Aorta (tissue), 5 donors: ENCODE measurements at places on chromosomes 16 and 17. TPM values are rescaled to one million over a fixed set of nuclear protein-coding genes. Genes with fewer than 3 reads are reported as not detected.

Gene PPP1R27
- not detected for polyA plus RNA-seq

Gene CSNK1D
- polyA plus RNA-seq, result 73.4 TPM

Gene ITGA2B
- 0.38 TPM for polyA plus RNA-seq

Gene KCNH4
- polyA plus RNA-seq, result not detected

Gene BHLHA9
- not detected for polyA plus RNA-seq

- no peak for DNase-seq
These were observed 55.6 kb upstream of the LRRC37A3 start for GRCh38 chr17:64974750-64975317.

GRCh38 chr17:1212946-1213345 is 33.2 kb upstream of the ABR start:
- DNase-seq, result no peak

DNA sequence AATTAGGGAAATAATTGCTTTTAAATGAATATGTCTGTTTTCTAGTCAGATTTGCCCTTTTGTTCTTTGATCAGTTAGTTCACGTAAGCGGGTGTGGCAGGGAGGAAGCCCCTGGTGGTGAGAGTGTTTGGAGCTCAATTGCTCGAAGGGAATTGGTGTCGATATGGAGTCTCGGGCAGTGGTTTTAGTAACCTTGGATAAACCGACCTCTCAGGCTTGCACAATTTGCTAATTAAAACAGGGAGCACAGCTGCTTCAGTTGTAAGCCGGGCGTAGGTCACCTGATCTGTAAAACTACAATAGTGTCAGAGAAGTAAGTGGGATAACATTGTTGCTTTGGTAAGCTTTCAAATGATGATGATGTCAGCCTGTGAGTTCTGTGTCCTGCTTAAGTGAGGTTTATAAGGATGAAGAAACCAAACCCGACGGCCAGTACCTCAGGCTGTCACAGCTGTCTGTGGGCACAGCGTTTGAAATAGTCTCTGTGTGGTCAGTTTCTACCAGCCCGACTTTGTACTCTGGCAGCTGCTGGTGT is 2.9 kb downstream of the ZNF750 start:
- DNase-seq, result no peak

GRCh38 chr16:1666316-1666715 is 11.8 kb upstream of the JPT2 start:
- DNase-seq, result no peak

- peak; percentile 89 for DNase-seq
These were observed 31.4 kb upstream of the CDC42EP4 start for GRCh38 chr17:73343168-73343634.

GRCh38 chr16:48611329-48612137 is 1.6 kb upstream of the N4BP1 start:
- no peak for DNase-seq

GRCh38 chr16:73190256-73190655 is 142.3 kb upstream of the ZFHX3 start:
- no peak for DNase-seq

- DNase-seq, result no peak
These were observed 2.3 kb downstream of the CASKIN2 start for GRCh38 chr17:75512926-75513640.

DNA sequence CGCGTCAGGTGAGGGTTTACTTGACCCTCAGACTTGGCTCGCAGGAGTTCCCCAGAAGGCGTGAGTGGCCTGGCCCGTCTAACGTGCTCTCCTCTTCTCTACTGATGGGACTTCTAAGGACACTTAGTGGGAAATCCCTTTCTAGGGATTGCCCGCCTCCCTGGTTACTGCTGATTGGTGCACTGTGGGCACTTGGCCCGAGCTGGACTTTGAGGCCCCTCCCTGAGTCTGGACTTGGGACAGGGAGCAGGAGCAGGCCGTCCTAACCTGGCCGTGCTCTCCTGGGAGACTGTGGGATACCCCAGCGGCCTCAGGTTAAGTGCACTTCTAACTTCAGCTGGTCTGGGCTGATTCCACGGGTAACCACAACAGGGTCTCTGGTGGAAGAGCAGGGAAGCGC is 14.7 kb downstream of the IFT140 start:
- no peak for DNase-seq

DNA sequence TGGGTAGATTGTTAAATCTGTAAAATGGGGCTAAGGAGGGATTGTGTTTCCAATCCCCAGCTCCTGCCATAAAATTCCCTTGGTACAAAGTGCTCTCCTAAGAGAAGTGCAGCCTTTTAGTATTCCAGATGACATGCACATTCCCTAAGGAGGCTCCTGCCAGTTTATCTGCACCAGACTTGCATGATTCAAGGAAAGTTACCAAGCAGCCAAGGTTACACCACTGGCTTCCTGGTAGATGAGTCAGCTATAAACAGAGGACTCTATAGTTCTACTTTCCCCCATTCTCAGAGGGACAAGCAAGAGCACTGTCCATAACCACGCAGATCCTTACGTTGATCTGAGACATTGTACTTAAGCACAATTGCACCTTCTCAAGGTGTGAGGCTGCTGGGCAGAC is 1.9 kb downstream of the CALB2 start:
- DNase-seq, result no peak

DNA sequence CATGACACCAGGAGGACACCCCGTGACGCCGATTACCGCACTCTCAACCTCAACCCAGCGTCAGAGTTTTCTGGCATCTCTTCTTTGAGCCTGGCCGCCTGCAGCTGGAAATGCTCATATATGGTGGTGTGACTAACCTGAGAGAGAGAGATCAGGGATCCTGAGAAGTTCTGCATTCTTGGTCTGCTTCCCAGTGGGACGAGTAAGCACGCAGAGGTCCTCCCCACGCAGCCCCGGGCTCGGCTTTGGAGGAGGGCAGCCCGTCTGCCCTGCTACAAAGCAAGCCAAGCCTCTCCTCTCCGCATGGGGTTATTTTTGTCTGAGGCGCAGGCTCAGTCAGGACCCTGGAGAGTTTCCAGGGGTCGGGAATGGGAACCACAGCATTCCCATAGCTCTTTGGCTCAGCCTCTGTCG is 16.5 kb downstream of the CRISPLD2 start:
- DNase-seq, result peak; percentile 93

DNA sequence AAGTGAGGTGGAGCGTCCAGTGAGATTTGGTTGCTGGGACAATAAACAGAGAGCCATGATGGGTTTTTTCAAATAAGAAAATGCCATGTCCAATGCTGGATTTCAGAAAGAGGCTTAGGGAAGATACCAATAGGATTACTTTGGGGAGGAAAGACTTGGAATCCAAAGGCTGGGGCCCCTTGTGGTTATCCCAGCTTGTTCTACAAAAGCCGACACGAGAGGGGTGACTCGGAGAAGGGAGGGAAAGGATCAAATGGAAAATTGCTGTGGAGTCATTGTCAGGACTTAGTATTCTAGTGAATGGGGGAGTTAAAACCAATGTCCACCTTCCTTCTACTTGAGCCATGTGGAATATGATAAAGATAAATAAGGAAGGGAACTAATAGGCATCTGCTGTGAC is 305.5 kb downstream of the SOX9 start:
- DNase-seq, result no peak

DNA sequence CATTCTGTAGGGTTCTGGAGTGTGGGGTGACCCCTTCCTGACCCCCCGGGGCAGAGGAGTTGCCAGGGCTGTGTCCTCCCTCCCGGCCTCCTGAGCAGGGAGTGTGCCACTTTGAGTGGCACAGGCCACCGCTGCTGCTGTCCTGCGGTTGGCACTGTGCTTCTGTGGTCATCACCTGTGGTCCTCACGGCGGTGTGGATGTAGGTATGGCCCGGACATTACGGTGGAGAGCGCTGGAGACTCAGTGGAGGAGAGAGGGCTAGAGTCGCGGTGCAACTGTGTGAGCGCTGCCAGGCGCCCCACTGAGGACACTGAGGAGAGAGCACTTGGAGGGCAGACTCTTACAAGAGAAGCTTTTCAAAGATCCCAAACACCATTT is 39.1 kb downstream of the PGS1 start:
- DNase-seq, result no peak

DNA sequence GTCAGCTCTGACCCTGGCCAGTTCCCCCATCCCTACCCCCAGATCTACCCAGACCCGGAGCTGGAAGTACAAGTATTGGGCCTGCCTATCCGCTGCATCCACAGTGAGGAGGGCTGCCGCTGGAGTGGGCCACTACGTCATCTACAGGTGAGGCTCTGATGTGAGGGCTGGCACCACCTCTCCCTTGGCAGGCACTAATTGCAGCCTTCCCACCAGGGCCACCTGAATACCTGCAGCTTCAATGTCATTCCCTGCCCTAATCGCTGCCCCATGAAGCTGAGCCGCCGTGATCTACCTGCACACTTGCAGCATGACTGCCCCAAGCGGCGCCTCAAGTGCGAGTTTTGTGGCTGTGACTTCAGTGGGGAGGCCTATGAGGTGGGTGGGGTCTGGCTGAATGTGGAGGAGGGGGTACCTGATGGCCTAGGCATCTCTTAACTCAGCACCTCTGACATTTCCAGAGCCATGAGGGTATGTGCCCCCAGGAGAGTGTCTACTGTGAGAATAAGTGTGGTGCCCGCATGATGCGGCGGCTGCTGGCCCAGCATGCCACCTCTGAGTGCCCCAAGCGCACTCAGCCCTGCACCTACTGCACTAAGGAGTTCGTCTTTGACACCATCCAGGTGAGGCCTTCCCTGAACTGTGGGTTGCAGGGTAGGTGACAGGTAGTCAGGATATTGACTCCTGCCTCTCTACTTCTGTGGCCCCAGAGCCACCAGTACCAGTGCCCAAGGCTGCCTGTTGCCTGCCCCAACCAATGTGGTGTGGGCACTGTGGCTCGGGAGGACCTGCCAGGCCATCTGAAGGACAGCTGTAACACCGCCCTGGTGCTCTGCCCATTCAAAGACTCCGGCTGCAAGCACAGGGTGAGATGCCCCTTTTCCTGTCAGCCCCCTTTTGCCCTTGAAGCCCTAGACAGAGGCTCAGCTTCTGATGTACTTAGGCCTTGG is 4.3 kb downstream of the TRAF4 start:
- DNase-seq, result peak; percentile 75

DNA sequence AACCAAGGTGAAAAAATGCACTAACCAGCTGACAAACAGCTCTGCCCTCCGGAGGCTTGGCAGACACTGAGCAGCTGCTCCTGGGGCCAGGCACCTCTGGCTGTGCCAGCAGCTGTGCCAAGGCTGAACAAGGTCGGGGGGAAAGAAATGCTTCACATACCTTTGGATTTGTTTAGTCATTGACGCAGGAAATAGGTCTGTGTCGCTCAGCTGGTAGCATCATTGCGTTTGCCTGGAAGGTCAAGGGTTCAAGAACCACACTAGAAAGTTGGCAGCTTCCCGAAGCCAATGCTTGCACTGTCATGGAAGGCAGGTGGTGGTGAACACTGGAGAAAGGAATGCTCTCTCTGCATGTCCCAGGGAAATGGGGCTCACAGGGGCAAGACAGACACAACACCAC is 63.5 kb downstream of the PCTP start:
- no peak for DNase-seq

- DNase-seq, result no peak
These were observed 113.6 kb downstream of the SMG6 start for GRCh38 chr17:2190014-2190413.

GRCh38 chr17:82224666-82225065 is 4.2 kb upstream of the SLC16A3 start:
- no peak for DNase-seq
